ENCODE measurements at places on chromosomes 13 and 19.

- no peak for DNase-seq
Measured at GRCh38 chr19:43634068-43634467, 5.6 kb downstream of the CADM4 start.

- no peak for DNase-seq
Measured at GRCh38 chr13:28273919-28274318, 135.6 kb downstream of the PAN3 start.

- no peak for DNase-seq
Measured at GRCh38 chr19:18871543-18871942, 24.4 kb downstream of the CERS1 start.

DNA sequence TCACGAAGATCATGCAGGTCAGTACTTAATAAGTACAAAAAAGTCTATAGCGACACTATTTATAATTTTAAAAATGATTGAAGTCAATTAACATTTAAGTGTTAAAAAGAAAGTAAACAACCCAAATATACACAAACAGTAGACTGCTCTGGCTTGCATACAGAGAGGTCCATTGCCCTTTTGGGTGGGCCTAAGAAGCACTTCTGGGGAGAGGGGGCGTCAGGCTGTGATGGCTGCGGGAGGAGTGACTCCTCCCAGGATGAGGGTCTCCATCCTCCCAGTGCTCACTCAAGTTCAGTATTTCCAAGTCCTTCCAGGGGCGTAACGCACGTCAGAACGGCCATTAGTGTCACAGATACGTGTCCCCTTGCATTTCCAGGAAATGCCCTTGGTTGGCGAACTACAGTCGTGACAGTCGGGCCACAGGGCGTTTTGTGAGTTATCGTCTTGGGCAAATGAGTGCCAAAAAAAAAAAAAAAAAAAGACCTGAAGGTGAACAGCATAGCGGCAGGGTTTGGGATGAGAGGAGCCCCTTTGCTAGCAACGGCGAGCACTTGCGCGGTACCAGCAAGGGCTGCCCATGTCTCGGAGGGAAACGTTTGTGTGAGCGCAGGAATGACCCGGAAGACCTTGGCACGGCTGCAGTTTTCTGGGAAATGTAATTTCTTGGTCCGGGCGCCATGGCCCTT lies at the start of gene SCGB2B2:
SCGB2B2 (minus strand) TSS at position 463 of the 689 bp plus-strand sequence. CDS start 82,596 bp downstream, outside the sequence.
- no peak for DNase-seq

- no peak for DNase-seq
Measured at GRCh38 chr13:94196413-94196812, 283.1 kb downstream of the DCT start.

GRCh38 chr19:19540064-19540714 lies 2.1 kb downstream of the CILP2 start:
- no peak for DNase-seq

- no peak for DNase-seq
Measured at GRCh38 chr13:54841682-54842081, 1813.1 kb downstream of the OLFM4 start.

- no peak for DNase-seq
Measured at GRCh38 chr19:8089664-8090601, 37.4 kb downstream of the CCL25 start.

- no peak for DNase-seq
Measured at GRCh38 chr13:48504606-48505005, 28.3 kb downstream of the RCBTB2 start.

DNA sequence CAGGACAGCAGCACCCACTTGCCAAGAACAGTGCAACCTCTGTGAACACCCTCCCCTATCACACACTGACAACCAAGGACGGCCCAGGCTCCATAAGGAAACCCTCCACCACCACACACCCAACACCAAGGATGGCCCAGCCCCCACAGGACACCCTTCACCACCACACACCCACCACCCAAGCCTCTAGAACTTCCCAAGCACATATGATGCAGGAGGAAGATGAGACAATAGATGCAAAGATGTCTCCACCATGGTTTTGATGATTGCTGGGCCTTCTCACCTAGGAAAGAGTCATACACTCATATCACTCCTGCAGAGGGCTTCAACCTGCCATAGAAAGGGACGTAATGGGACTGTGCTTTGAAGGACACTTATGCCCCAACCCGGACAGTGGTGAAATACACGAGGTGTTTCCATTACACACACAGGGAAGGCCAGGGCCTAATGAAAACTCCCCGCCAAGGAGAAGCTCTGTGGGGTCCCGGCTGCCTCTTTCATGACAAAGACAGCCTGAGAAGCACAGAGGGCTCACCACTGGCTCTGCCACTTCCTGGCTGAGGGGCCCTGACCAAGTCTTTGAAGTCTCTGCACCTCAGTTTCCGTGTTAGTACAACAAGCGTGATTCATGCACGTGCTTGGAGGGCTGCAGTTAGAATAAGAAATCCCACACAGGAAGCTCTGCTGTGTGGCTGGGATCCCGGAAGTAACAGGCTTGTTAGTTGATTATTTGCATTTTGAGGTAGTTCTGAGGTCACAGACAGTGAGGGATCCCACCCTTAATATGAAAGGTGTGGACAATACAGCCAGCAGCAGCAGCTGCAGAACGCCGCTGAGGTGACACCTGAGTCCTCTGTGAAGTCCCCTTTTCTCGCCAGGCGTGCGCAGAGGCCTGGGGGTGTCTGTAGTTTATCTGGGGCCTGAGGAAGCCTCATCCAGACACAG lies 61.9 kb upstream of the ATP12A start:
- DNase-seq = no peak

Data from AG09319 (cell line).